ENCODE measurements at places on chromosomes 7 and 10. TPM values are rescaled to one million over a fixed set of nuclear protein-coding genes. Genes with fewer than 3 reads are reported as not detected.

HDAC9 gene
- total RNA-seq: 33.4 TPM

INA gene
- total RNA-seq: not detected

SLC16A12 gene
- total RNA-seq: not detected

NPC1L1 gene
- not detected for total RNA-seq

CCDC172 gene
- not detected for total RNA-seq

MYOF gene
- total RNA-seq: 68.2 TPM

UCMA gene
- total RNA-seq: not detected

ZNF488 gene
- not detected for total RNA-seq

SVIL gene
- 94.7 TPM for total RNA-seq

PNLIP gene
- not detected for total RNA-seq

PDE6C gene
- not detected for total RNA-seq

PTPN20 gene
- total RNA-seq: not detected

LRRC27 gene
- 2.0 TPM for total RNA-seq

FGL2 gene
- total RNA-seq: 77.9 TPM

RTKN2 gene
- not detected for total RNA-seq

COL13A1 gene
- total RNA-seq: 8.0 TPM

TFR2 gene
- not detected for total RNA-seq

LRRC18 gene
- not detected for total RNA-seq

SPDYE9 gene
- total RNA-seq: not detected

WDFY4 gene
- total RNA-seq: 33.8 TPM

ZDHHC4 gene
- 5.1 TPM for total RNA-seq

ZRANB1 gene
- total RNA-seq: 24.7 TPM

NET1 gene
- total RNA-seq: 95.9 TPM

HECW1 gene
- total RNA-seq: not detected

ATG9B gene
- total RNA-seq: not detected

FOXP2 gene
- total RNA-seq: 11.0 TPM

SEC31B gene
- 9.2 TPM for total RNA-seq

ETV1 gene
- total RNA-seq: 5.3 TPM

VPS37D gene
- total RNA-seq: 1.3 TPM

PHYH gene
- total RNA-seq: 22.0 TPM

MYL10 gene
- not detected for total RNA-seq

TRIL gene
- total RNA-seq: 13.5 TPM

NEBL gene
- total RNA-seq: 0.21 TPM

ATE1 gene
- total RNA-seq: 6.9 TPM

SLC26A3 gene
- 0.11 TPM for total RNA-seq

LIPJ gene
- not detected for total RNA-seq

SUFU gene
- 17.3 TPM for total RNA-seq

OR13A1 gene
- total RNA-seq: not detected

PRKAG2 gene
- 26.7 TPM for total RNA-seq

TMEM213 gene
- total RNA-seq: not detected

ATAD1 gene
- 22.1 TPM for total RNA-seq

ENTPD1 gene
- total RNA-seq: 41.6 TPM

CD36 gene
- total RNA-seq: 302 TPM

EIF5AL1 gene
- total RNA-seq: 0.21 TPM

GTF2IRD1 gene
- total RNA-seq: 7.5 TPM

IDI2 gene
- not detected for total RNA-seq

CALCR gene
- total RNA-seq: not detected

MACROH2A2 gene
- 8.2 TPM for total RNA-seq

ZNF786 gene
- total RNA-seq: 8.4 TPM

IRF5 gene
- not detected for total RNA-seq

GPAM gene
- total RNA-seq: 3.2 TPM

UROS gene
- total RNA-seq: 38.1 TPM

ASAH2 gene
- 0.21 TPM for total RNA-seq

HOXA10 gene
- not detected for total RNA-seq

MRPL32 gene
- total RNA-seq: 24.3 TPM

PTPN12 gene
- 57.4 TPM for total RNA-seq

ZMYND11 gene
- total RNA-seq: 29.6 TPM

TSC22D4 gene
- total RNA-seq: 68.2 TPM

GPR158 gene
- not detected for total RNA-seq

All from ascending aorta (tissue), 2 donors.